ENCODE measurements at places on chromosomes 6 and 20.

- H3K27ac ChIP-seq, result peak overlapping the region; percentile 60
- H3K27me3 ChIP-seq, result no peaks in the 10 kb centered on the region
Observed at GRCh38 chr6:140070846-140071473, 696.5 kb upstream of the CITED2 start.

DNA sequence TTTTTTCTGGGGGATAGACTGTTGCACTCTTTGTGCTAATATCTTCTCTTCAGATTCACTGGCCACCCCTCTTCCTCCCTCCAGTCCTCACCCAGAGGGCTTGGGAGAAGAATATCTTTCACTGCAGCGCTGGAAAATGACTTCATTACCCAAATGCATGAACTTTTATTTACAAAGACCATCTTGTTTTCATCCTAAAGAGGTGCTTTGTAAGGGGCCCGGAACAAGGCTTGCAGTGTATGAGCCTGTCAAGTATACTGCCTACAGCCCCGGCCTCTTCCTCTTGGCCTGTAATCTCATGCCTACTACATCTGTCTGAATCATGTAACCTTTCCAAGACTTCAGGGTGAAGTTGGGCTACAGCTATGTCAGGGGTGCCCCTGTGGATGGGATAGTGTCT is 554 bp upstream of the LAMA4 start:
- no peaks in the 10 kb centered on the region for H3K27me3 ChIP-seq
- H3K27ac ChIP-seq, result peak overlapping the region; percentile 81
- H3K36me3 ChIP-seq, result no peaks in the 10 kb centered on the region
- no peak for DNase-seq

DNA sequence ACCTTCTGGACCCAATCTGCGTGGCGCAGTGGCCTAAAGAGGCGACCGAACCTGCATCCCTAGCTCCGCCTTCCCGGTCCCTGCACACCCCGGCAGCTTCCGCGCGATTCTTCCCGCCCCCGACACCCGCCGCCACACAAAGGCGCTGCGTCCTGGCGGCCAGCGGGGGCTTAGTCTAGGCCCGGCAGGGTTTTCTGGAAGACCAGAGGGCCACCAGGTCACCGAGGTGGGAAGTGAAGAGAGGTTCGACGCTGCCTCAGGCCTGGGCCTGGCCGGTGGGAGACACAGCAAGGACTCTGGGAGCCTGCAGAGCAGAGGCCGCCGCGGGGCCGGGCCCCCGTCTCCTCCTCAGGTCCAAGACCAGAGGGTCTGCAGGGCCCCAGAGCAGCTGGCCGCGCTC is 154.9 kb downstream of the OR2B2 start:
- H3K27me3 ChIP-seq, result peaks cover 15% of the 10 kb centered on the region
- no peaks in the 10 kb centered on the region for H3K36me3 ChIP-seq
- DNase-seq, result peak; percentile 16

DNA sequence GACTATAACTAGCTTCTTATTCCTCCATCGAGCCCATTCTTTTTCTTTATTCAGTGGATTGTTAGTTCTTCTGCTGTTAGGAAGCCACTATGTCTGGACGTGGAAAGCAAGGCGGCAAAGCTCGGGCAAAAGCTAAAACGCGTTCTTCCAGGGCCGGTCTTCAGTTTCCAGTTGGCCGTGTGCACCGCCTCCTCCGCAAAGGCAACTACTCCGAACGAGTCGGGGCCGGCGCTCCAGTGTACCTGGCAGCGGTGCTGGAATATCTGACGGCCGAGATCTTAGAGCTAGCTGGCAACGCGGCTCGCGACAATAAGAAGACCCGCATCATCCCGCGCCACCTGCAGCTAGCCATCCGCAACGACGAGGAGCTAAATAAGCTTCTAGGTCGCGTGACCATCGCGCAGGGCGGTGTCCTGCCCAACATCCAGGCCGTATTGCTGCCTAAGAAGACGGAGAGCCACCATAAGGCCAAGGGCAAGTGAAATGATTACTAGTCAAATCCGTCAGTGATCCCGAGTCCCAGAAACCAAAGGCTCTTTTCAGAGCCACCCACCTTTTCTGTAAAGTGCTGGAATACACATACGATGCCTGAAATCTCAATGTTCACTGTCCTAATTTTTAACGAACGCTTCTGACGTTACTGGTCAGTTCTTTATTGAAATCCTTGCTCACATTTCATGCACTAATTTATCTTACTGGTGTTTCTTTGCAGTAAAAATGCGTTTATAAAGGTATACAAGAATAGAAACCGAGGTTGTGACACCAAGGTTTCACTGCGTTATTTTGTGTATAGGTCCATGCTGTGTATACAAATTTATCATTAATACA is 129.9 kb downstream of the HFE start:
- peaks cover 5% of the 10 kb centered on the region for H3K27me3 ChIP-seq
- no peaks in the 10 kb centered on the region for H3K36me3 ChIP-seq
- no peak overlapping the region for H3K4me3 ChIP-seq
- H3K4me1 ChIP-seq, result peaks cover 9% of the 10 kb centered on the region

- DNase-seq, result no peak
- no peaks in the 10 kb centered on the region for H3K27me3 ChIP-seq
- no peak overlapping the region for H3K4me3 ChIP-seq
Observed at GRCh38 chr6:17130786-17131185, 28.9 kb downstream of the STMND1 start.
